ENCODE measurements at places on chromosomes 7 and 10.
A peak's percentile ranks its signal among the peaks of the same experiment; 100 is the strongest.

- no peak for DNase-seq
Measured at GRCh38 chr7:139103057-139103815, 6.3 kb downstream of the ZC3HAV1 start.

DNA sequence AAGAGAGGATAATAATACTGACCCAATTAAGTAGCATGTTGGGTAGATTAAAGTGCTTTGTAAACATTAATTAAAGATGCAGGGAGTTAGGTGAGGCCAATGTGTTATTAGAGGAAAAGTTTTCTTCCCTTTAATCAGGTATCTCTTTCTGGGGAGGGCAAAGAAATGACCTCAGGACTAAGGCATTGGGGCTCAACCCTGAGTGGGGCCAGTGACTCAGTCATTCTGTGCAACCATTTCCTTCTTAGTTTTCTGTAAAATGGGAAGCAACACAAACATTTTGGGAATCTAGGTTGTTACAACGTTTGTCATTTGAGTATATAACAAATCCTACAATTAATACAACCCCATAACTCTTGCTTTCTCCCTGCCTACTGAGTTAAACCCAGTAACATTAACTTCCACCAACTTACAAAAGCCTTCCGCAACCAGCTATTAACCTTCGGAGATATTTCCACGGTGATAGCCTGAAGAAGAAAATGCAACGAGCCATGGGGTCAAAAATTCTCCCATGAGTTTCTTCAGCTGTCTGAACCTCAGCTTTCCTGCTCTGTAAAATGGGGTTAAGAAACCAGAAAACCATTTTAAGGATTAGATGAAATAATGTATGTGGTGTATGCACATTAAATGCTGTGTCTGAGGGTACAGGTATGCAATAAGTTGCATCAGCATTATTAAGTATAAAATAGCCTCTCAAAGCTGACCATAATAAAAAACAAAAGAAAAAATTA, 965 bp upstream of the PROSER2 start:
- DNase-seq: no peak

DNA sequence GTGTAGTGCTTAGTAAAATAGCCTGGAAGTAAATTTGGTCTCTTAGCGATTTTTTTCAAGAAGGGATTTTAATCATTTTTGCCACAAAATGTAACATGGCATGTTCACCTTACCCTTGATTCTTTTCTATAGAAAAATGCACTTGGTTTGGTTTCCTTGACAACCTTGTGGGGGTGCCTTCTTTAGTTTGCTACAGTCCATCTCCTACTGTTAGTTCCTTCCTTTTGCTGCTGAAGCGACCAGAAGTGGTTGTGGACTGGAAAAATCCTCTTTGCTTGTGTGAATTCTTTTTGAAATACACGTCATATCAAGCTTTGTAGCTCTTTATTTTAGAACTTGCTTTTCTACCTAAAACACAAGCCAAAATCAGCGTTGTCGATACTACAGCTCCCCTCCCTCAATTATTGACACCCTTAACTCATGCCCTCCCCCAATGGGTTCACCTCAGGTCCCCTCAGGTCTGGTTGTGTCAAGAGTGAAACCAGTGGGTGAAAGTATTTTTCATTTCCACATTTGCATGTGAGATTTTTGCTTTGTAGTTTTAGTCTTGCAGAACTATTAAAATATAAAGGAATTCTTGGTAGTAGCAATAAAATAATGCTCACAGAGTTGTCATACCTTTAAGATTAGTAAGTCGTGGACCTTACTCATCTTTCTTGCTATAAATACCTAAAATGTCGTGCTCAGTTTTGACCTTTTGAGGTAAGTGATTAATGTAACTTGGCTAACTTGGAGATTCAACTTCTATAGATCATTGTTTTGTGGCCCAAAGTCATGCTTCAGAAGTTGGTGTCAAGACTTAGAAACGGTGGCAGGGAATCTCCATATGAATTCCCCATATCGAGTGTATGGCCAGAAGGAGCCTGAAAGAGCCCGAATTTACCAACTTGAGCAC, 1.5 kb downstream of the ACTR3B start:
- no peak for DNase-seq

- DNase-seq: no peak
Measured at GRCh38 chr7:79770063-79770462, 316.6 kb upstream of the MAGI2 start.

DNA sequence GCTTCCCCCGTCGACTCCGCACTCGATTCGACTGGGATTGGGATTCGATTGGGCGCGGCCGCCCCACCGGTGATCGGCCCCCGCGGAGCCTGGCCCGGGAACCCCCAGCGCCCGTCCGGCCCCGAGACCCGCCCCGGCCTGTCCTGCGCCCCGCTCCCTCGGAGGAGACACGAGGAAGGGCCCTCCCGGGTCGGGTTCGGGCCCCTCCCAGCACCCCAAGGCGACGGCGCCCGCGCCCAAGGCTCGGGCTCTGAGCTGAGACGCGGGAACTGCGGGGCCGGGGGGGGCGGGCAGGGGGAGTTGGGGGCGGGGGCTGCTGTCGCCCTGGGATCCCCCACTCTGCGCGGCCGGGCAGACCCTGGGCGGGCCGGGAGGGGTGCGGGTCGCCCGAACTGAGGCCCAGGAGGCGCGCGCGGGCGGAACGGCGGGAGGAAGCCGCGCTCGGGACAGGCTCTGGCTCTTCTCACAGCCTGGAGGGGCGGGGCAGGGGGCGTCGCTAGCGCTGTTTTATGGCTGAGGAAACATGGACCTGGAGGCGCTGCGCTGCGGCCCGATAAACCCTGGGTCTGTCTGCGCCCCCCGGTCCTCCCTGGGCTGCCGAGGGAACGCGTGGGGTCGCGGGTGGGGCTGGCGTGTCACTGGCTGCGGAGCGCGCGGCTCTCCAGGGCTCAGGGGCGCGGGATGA, 1.7 kb upstream of the NKX6-2 start:
- DNase-seq: no peak

DNA sequence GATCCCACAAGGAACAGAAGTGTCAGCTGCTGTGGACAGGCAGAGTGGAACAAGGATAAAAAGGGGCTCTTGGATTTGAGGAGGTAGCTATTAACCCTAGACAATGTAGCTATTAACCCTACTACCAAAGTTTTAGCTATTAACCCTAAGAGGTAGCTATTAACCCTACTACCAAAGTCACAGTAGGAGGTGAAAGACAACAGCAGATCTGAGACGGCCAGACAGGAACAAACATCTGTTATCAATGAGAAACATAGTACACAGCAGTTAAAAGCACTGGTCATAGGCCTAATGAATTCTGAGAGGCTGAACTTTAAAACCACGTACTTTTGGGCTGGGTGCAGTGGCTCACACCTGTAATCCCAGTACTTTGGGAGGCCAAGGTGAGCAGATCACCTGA, 11.9 kb downstream of the ERCC6 start:
- DNase-seq: no peak

GRCh38 chr7:22723181-22723601, 3.8 kb upstream of the IL6 start:
- DNase-seq: peak; percentile 39

DNA sequence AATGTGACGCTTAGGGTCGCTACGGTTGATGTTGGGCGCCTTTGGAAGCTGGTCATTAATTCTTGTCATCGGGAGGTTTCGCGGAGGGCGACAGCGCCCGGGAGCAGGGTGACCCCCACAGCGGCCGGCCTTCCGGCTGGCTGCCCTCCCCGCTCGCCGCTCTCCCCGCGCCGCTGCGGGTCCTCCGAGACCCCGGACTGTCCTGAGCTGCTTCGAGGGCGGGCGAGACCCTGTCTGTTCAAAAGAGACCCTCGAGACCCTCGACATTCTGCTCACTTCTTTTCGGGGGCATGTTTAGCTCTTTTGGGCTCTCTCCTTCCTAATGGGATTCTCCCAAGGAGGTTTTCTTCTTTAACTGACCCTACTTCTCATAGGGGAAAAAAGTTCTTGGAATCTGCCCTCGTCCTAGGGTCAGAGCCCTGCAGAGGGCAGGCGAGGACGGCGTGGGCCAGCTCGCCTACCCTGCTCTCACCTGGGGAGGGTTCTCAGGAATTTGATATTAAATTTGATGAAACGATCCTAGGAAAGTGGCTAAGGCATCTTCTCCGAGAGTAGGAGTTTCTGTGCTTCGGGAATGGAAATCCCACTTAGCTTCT, 257.0 kb downstream of the OTUD1 start:
- no peak for DNase-seq

DNA sequence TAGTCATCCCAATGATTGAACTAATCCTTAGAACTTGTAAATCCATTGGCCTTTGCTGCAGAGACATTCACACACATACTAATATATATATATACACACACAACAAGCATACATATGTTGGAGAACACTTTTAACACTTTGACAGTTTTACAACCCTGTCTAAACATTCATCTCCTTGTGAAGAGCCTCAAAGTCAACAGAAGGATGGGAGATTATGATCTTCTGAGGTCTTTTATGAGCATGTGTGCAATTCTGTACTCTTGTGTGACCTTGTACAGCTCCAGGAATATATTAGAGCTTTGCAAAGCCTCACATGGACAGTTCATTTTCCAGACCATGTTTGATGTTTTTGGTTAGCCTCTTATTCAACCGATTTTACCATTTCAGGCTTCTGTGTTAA, 589.0 kb downstream of the NXPH1 start:
- DNase-seq: no peak

DNA sequence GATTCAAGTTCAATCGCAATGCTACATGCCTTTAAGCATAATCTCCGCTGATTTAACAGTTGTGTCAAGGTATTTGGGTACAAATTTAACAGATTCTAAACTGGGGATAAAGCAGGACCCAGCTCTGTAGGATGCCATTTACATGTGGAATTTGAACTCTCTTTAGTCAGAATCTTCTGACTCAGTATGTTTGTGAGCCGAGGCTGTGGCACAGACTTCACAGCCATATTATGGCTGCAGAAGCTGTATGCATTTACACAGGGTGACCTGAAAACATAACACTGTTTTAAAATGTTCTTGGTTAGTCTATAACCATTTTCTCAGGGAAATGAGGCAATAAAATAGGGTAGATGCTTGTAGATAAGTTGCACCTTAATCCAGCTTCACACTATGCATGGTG, 8.7 kb downstream of the PDLIM1 start:
- DNase-seq: no peak

- DNase-seq: no peak
Measured at GRCh38 chr10:87928996-87929395, 65.6 kb downstream of the PTEN start.

GRCh38 chr10:87646935-87647334, 12.7 kb upstream of the PAPSS2 start:
- DNase-seq: no peak

GRCh38 chr7:44724276-44724675, 24.4 kb upstream of the ZMIZ2 start:
- no peak for DNase-seq

DNA sequence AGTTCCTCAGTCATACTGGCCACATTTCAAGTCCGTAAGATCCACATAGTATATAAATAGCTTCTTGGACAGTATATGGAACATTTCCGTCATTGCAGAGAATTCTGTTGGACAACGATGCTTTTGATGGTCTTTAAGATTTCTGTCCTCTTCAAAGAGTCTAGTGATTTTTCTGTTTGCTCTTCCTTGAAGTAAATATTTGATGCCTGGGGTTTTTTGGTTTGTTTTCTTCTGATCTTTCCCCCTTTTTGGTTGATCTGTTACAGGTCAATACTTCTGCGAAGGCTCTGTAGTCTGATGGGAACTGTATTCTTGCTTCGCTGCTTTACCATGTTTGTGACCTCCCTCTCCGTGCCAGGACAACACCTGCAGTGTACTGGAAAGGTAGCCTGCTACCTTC, 42.3 kb upstream of the VDAC2 start:
- no peak for DNase-seq

GRCh38 chr10:114285961-114286441, 46.9 kb downstream of the VWA2 start:
- DNase-seq: no peak

DNA sequence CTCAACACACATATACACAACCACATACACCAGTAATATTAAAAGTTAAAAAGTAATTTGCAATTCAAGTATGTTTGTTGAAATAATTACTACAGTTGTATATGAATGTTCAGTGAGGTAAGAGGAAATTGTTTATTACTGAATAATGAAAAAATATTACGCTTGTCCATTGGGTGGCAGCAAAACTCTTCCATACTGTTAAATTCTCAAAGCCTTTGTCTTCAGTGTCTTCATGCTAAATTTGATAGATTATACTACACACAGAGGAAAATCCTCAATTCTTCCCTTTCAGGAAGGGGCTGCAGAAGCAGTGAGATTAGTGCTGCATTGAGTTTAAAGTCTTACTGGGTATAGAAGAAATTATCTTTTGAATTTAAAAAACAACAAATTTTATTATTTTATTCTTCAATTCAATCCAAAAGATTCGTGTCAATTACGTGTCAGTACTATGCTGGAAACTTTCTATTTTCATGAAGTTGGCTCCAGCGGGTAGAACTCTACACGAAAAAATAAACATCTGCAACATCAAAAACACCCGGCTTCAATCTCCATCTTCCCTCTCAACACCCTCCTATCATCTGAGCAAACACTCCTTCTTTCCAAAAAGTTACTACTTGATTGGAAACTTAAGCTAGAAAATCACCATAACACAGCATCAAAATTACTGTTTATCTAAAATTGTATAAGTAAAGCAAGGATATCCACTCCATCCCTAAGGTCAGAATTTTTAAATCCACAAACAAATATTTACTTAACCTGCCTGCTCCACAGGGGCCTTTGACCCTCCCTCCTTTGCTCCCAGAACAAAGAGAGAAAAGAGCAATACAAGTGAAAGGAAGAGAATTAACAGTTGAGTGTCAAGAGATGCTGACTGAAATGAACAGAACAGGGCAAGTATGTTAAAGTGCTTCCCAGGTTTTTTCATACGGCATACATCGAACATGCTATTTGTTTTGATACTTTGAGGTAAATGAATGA, 37.0 kb upstream of the TES start:
- DNase-seq: peak; percentile 58
